ENCODE measurements at places on chromosomes 6 and 20. TPM values are rescaled to one million over a fixed set of nuclear protein-coding genes. Genes with fewer than 3 reads are reported as not detected.

The RAB44 gene
- 0.82 TPM for total RNA-seq

The CST2 gene
- not detected for total RNA-seq

The ADTRP gene
- total RNA-seq, result 0.65 TPM

The FAM83D gene
- total RNA-seq, result 1.5 TPM

The C6orf58 gene
- total RNA-seq, result not detected

The RNF144B gene
- total RNA-seq, result 20.2 TPM

The RBM39 gene
- 399 TPM for total RNA-seq

The TCP11 gene
- not detected for total RNA-seq

The AHI1 gene
- total RNA-seq, result 50.4 TPM

The OVOL2 gene
- not detected for total RNA-seq

The ADAM33 gene
- 36.2 TPM for total RNA-seq

The C6orf118 gene
- total RNA-seq, result not detected

The MMP24 gene
- 1.3 TPM for total RNA-seq

The GGTLC1 gene
- total RNA-seq, result not detected

The TRIM31 gene
- total RNA-seq, result not detected

The ATP6V1G2 gene
- 0.68 TPM for total RNA-seq

The IL17A gene
- not detected for total RNA-seq

The BCKDHB gene
- 26.6 TPM for total RNA-seq

The UBD gene
- 11.5 TPM for total RNA-seq

The WFDC5 gene
- total RNA-seq, result not detected

The HRH3 gene
- total RNA-seq, result not detected

The RNF8 gene
- total RNA-seq, result 15.0 TPM

The PPP1R3G gene
- 4.2 TPM for total RNA-seq

The VGLL2 gene
- not detected for total RNA-seq

The IMPG1 gene
- total RNA-seq, result not detected

The NMBR gene
- total RNA-seq, result not detected

The CEP57L1 gene
- total RNA-seq, result 30.1 TPM

The TRDN gene
- total RNA-seq, result under 0.01 TPM

The RUNX2 gene
- 2.1 TPM for total RNA-seq

The HLA-DRB5 gene
- 9.9 TPM for total RNA-seq

The THBS2 gene
- 97.0 TPM for total RNA-seq

The DNMT3B gene
- total RNA-seq, result not detected

The CLPSL1 gene
- total RNA-seq, result not detected

The MEA1 gene
- total RNA-seq, result 57.8 TPM

The NPBWR2 gene
- total RNA-seq, result not detected

The SLC17A3 gene
- not detected for total RNA-seq

The GPR63 gene
- 0.22 TPM for total RNA-seq

The ZNF391 gene
- 4.9 TPM for total RNA-seq

The F13A1 gene
- total RNA-seq, result 530 TPM

The MCUR1 gene
- total RNA-seq, result 18.4 TPM

The MEP1A gene
- not detected for total RNA-seq

The CD2AP gene
- total RNA-seq, result 22.2 TPM

The SCUBE3 gene
- not detected for total RNA-seq

The SLC22A7 gene
- total RNA-seq, result not detected

The HCRTR2 gene
- 0.38 TPM for total RNA-seq

The RAET1G gene
- total RNA-seq, result not detected

The PERP gene
- 37.8 TPM for total RNA-seq

The SOX4 gene
- 13.9 TPM for total RNA-seq

The TRIM40 gene
- total RNA-seq, result not detected

The HUS1B gene
- total RNA-seq, result 5.5 TPM

The RBPJL gene
- not detected for total RNA-seq

The RNF5 gene
- 46.5 TPM for total RNA-seq

The OXT gene
- total RNA-seq, result not detected

The RPS6KA2 gene
- 113 TPM for total RNA-seq

The ASIP gene
- 1.2 TPM for total RNA-seq

The CLPSL2 gene
- not detected for total RNA-seq

The GABRR1 gene
- not detected for total RNA-seq

The SLC17A9 gene
- total RNA-seq, result 1.1 TPM
